ENCODE measurements at places on chromosomes 5 and 9. TPM values are rescaled to one million over a fixed set of nuclear protein-coding genes. Genes with fewer than 3 reads are reported as not detected.

GRCh38 chr5:26487553-26487952, 550.8 kb downstream of the CDH9 start:
- DNase-seq = no peak

- no peak for DNase-seq
These were observed 93.4 kb downstream of the PIP5K1B start for GRCh38 chr9:68798423-68798822.

- no peak for DNase-seq
These were observed 32.1 kb downstream of the PTPA start for GRCh38 chr9:129143031-129143927.

DNA sequence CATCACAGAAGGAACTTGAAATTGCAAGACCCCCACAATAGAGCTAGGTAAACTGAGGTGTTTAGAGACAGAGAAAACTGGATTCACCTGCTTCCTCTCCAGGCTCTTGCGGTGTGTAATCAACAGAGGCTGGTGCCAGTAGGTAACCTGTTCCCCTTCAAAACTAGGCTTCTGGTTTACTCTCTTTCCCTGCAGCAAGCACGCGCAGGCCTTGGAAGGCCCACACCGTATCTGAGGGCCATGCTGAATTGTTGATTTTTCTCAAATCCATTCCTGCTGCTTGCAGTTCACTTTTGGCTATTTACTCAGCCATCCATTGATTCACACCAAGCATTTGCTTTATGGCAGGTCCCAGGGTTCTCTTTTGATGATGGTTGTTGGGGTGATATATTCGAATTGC, 667 bp upstream of the FRRS1L start:
- no peak for DNase-seq

DNA sequence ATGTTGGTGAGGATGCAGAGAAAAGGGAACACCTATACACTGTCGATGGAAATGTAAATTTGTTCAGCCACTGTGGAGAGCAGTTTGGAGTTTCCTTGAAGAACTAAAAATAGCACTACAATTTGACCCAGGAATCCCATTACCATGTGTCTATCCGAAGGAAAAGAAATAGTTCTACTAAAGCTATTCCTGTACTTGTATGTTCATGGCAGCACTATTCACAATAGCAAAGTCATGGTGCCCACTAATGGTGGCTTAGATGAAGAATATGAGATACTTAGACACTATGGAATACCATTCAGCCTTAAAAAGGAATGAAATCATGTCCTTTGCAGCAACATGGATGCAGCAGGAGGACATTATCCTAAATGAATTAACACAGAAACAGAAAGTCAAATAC, 50.2 kb upstream of the CAST start:
- DNase-seq = no peak

DNA sequence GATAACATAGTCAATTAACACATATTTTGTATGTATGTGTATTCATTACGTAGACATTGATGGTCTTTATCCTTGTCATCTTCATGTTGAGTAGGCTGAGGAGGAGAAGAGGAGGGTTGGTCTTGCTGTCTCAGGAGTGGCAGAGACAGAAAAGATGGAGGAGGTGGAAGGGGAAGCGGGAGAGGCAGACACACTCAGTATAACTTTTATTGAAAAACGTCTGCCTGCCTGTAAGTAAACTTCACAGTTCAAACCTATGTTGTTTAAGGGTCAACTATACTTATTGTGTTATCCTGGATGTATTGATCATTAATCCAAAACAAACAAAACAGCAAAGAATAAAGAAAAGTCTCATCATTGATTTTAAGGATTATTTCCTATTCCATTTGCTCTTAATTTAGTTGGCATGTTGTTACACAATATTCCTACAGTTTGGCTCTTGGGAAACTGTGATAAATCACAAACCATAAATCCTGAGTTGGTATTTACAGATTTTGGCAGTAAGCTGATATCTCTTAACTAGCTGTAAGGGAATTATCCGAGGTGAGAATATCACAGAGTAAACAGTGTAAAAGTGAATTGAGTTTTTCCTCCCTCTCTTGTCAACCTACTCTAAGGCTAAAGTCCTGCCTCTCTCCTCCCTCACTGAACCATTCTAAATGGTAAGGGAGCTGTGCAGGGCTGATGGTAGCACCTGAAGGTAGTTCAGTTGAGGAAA, 487.2 kb downstream of the SPATA31D1 start:
- no peak for DNase-seq

GRCh38 chr5:2848619-2849018, 97.1 kb upstream of the IRX2 start:
- no peak for DNase-seq

- DNase-seq = no peak
These were observed 136.3 kb downstream of the TENT4A start for GRCh38 chr5:6849316-6850105.

- DNase-seq = peak; percentile 84
These were observed 1.7 kb upstream of the EFNA5 start for GRCh38 chr5:107672211-107673038.

The MELK gene
- total RNA-seq = 14.7 TPM

The PCDHA4 gene
- not detected for total RNA-seq

The PCDHGA8 gene
- 2.3 TPM for total RNA-seq

The DND1 gene
- total RNA-seq = 1.1 TPM

The SMIM27 gene
- total RNA-seq = 2.1 TPM

The BTNL3 gene
- not detected for total RNA-seq

The FREM1 gene
- 0.06 TPM for total RNA-seq

Measured in glomerular endothelial cell (primary cell).